ENCODE measurements at places on chromosomes 6 and 20.
A peak's percentile ranks its signal among the peaks of the same experiment; 100 is the strongest.

DNA sequence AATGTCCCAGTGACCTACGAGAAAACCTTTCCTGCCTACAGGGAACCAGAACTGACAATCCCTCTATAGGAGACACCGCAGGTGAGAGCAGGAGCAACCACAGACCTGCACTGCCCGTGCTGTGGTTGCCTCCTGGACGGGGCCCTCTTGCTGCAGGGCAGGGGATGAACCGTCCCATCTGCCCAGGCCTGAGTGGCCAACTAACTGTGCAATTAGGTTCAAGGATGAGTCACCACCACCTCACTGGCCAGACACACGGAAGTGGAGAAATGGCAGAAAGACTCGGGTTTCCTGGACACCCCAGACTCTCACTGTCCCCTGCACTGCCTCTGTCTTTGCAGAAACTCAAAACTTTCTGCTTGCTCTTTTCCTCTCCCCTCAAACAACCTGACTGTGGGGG lies 13.8 kb upstream of the HLA-G start:
- DNase-seq = no peak

DNA sequence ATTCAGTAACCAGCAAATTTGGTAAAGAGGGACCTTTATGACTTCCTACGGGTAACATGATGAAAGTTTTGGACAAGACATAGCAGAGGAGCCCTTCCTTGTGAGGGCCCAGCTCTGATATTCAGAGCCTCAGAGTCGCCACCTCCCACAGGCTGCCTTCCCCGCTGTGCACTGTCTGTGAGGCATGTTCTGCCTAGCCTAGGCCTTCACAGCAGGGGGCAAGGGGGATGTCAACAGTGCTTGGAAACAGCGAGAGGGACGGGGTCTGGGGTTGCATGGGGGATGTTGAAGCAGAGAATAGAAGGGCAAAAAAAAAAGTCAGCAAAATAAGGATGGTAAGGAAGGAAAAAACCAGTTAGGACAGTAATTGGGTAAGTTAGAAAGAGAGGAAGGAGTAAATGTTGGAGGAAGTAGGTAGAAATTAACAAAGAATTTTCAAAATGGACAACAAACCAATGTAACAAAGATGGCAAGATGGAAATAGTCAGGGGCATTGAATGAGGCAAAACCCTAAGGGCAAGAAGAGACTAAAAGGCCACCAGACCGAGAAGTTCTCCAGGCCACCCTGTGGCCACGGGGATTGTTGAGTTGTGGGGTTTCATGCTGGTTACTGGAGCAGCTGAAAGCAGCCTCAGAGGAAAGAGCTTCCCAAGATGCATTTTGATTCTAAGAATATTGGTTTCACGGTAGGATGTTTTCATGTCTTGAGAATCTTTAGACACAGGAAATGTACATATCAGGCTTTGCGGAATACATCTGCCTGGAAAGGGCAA lies 139.8 kb downstream of the LY86 start:
- no peak for DNase-seq

DNA sequence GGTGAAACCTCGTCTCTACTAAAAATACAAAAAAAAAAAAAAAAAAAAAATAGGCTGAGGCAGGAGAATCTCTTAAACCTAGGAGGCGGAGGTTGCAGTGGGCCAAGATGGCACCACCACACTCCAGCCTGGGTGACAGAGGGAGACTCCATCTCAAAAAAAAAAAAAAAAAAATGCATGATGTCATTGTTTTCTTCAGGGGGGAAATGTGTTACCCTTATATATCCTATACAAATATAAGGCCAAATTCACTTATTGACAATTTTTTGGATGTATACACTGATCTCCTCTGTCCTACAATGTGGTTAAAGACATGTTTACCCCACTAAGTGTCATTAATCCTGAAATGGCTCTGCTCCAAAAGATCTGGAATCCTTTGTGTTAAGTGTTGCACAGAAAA lies 73.1 kb downstream of the TPBG start:
- DNase-seq = no peak

GRCh38 chr6:112163295-112164257 lies 76.2 kb downstream of the FAM229B start:
- DNase-seq = peak; percentile 79

GRCh38 chr6:64644024-64644423 lies 1008.4 kb downstream of the PHF3 start:
- no peak for DNase-seq

GRCh38 chr6:54285595-54285994 lies 22.6 kb upstream of the TINAG start:
- DNase-seq = no peak

DNA sequence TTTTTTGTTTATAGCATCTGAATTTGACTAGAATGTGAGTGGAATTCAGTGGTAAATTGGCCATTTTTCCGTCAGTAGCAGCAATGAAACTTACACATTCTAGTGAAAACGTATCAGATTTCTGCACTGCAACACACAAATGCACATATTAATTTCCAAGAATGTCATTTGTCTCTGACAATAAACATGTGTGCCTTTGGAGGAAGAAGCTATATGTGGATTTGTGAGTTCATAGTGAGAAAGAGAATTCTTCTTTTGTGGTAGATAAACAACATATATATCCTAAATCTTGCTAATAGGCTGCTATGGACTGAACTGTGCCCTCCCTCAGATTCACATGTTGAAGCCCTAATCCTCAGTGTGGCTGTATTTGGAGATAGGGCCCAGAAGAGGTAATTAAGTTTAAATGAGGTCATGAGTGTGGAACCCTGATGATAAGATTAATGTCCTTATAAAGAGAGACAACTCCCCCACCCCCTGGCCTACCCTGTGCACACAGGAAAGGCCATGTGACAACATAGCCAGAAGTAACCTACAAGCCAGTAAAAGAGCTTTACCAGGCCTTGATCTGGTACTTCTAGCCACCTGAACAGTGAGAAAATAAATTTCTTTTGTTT lies 200.2 kb upstream of the EYA4 start:
- DNase-seq = no peak

- no peak for DNase-seq
Measured at GRCh38 chr6:31811645-31812044, 3.4 kb downstream of the HSPA1L start.

- no peak for DNase-seq
Measured at GRCh38 chr20:14582855-14583254, 245.4 kb upstream of the FLRT3 start.

GRCh38 chr6:11601776-11602605 lies 64.4 kb downstream of the TMEM170B start:
- DNase-seq = no peak

GRCh38 chr6:166772518-166772917 lies 145.5 kb upstream of the RPS6KA2 start:
- DNase-seq = no peak

GRCh38 chr6:53119349-53119748 lies 29.3 kb downstream of the GCM1 start:
- no peak for DNase-seq

- no peak for DNase-seq
Measured at GRCh38 chr6:110366975-110367374, 8.8 kb upstream of the METTL24 start.

DNA sequence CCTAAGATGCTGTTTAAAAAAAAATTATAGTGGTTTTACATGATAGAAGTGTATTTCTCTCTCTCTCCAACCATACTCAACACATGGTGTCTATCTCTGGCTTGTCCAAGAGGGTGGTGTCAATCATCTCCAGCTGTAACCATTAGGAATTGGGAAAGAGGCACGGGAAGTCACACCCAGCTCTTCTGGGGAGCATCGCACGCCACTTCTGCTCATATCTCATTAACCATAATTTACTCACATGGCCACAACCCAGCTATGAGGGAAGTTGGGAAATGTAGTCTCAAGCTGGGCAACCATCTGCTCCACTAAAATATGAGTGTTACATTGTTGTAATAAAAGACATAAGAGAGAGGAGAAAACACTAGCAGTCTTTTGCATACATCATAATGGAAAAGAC lies 30.4 kb upstream of the TSHZ2 start:
- DNase-seq = no peak

DNA sequence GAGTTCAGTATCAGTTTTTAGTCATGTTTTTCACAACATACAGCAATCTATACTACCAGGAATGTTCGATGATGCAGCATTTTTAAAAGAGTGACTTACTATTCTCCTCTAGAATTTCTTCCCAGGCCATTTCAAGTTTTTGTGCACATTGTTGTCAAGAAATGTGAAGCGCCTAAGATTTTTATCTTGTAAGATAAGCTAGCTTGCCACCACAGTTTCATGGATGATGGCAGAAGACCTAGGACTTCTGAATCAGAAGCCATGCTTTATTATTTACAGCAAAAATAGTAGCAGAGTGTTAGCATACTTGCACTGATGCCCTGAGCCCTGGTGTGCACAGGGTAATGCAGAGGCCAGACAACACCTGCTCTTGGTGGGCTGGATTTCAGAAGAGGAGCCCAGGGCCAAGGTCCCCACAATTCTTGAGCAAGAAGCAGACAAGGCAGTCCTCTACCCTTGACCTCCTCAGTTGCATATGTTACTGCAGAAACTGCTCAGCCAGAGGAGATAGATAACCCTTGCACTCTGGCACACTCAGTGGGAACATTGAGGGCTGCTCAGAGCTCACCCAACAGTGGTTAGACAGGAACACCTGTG lies 99.2 kb downstream of the QKI start:
- no peak for DNase-seq

- DNase-seq = no peak
Measured at GRCh38 chr6:111555036-111555435, 50.6 kb downstream of the TRAF3IP2 start.

- no peak for DNase-seq
Measured at GRCh38 chr6:170117111-170117972, 173.5 kb downstream of the DLL1 start.

DNA sequence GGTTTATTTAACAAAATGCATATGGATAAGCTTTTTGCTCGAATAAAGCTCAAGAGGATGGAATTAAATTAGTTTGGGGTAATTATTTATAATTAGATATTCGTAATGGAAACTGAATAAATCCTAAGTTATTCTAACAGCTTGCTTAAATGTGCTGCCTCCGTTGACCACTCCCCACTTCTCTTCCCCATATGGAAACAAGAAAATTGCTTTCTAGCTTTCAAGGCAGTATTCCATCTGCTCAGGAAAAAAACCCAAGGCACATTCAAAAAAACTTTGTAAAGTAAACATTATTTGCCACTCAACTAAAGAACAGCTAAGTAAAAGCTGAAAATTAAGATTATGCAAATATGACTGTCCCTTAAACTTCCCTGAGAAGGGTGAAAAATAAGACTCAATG lies 369.2 kb downstream of the HAO1 start:
- no peak for DNase-seq

GRCh38 chr6:169850154-169850553 lies 98.7 kb downstream of the ERMARD start:
- DNase-seq = no peak

- no peak for DNase-seq
Measured at GRCh38 chr6:29661071-29661470, 4.2 kb downstream of the MOG start.

- DNase-seq = no peak
Measured at GRCh38 chr6:56507517-56507916, 135.2 kb downstream of the DST start.

GRCh38 chr20:15265581-15266309 lies 928.3 kb upstream of the FLRT3 start:
- no peak for DNase-seq

GRCh38 chr6:29524444-29525310 lies 34.9 kb downstream of the UBD start:
- no peak for DNase-seq

- DNase-seq = no peak
Measured at GRCh38 chr6:127932708-127933107, 31.9 kb upstream of the THEMIS start.

- DNase-seq = no peak
Measured at GRCh38 chr20:59738851-59739250, 134.5 kb downstream of the PHACTR3 start.

DNA sequence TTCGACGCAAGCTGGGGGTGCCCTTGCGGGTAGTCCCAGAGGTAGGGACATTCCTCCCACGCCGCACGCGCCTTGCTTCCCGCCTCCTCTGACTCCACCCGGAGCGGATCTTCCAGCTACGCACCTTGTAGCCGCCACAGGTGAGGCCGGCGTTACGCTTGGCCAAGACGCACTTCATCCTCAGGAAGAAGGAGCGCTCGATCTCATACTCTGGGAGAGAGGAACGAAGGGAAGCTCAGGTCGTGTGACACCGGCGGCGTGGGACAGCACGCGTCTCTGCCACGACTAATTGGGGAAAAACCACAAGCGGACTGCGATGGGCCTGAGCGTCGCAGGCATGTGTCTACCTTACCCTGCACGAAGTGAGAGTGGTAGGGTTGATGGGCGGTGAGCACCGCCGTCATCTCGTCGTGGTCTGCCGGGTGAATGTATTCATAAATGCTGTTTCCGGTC lies 15.5 kb downstream of the SIM1 start:
- no peak for DNase-seq

DNA sequence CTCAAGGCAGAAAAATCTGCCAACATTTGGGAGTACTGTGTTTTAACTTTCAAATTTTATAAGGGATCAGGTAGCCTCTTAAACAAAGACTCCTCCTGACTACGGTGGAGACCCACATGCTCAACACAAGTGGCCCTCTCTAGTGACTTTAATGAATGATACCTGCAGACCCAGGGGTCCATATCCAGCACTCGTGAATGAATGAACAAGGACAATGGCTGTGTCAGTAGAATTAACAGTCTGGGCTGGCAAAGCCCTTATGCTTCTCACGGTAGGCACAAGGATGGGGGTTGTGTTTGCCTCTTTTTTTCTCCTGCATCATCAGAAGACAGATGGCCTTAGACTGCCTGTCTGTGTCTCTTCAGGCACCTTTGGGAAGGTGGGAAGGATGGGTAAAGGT lies 112.6 kb upstream of the TRAF3IP2 start:
- DNase-seq = no peak

- DNase-seq = no peak
Measured at GRCh38 chr20:23393996-23394775, 27.1 kb downstream of the NAPB start.

GRCh38 chr20:14712302-14712739 lies 374.9 kb upstream of the FLRT3 start:
- DNase-seq = no peak

DNA sequence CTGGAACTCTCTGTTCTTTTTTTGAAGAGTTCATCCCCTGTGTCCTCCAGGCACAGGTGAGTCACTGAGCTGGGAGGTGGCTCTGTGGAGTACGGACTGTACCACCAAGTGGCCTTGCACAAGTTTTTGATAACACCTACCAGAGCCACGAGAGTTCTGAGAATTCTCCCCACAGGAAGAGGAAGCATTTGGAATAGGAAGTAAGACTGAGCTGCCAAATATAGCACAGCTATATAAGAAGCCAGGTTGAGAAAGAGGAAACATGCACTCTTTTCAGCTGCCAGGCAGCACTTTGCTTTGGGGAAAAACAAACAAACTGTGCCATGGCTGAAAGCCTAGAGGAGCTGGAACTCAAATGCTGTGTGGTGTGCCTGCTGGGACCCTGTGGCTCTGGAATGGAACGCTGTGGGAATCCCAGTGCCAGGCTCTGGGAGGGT lies 70.8 kb upstream of the RIPOR2 start:
- DNase-seq = peak; percentile 21

DNA sequence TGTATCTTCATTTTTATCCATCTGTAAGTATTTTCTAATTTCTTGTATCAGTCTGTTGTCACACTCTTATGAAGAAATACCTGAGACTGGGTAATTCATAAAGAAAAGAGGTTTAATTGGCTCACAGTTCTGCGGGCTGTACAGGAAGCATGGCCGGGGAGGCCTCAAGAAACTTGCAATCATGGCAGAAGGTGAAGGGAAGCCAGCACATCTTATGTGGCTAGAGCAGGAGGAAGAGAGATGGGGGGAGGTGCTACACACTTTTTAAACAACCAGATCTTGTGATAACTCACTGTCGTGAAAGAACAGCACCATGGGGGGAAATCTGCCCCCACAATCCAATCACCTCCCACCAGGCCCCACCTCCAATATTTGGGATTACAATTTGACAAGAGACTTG lies 10.9 kb upstream of the BCKDHB start:
- DNase-seq = no peak

GRCh38 chr6:32163559-32164258 lies 686 bp upstream of the EGFL8 start:
- DNase-seq = no peak
